Stimulated activated CD8-positive, alpha-beta memory T cell treated with anti-CD3 and anti-CD28 coated beads, Interleukin-4, amount 100 ng/mL, for 1 hour (primary cell): ENCODE measurements at places on chromosomes 12 and 14.

- no peak for DNase-seq
Measured at GRCh38 chr12:5088586-5089264, 45.0 kb downstream of the KCNA5 start.

- DNase-seq = no peak
Measured at GRCh38 chr12:10623131-10623530, 9.7 kb upstream of the MAGOHB start.

DNA sequence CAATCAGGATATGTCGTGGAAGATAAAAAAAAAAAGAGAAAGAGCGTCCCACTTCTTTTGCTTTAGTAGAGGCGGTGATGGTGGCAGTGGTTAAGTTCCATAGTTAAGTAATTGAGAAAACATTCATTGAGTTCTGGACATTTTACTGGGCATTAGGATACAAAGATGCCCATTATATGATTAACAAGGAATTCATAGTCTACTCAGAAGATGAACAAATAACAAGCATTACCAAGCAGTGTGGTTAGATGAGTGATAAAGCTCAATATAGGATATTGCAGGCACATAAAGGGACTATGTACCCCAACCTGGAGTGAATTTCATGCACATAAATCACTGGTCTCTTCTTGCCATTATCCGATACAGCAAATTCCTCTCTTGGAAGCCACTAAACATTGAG lies 53.7 kb downstream of the ALG10B start:
- DNase-seq = no peak

- DNase-seq = no peak
Measured at GRCh38 chr12:105946493-105946901, 192.3 kb downstream of the NUAK1 start.

- DNase-seq = no peak
Measured at GRCh38 chr12:94839347-94839746, 164.2 kb downstream of the NDUFA12 start.

- no peak for DNase-seq
Measured at GRCh38 chr12:28802706-28803438, 346.2 kb upstream of the FAR2 start.

- no peak for DNase-seq
Measured at GRCh38 chr14:65045709-65046108, 56.6 kb downstream of the MAX start.

GRCh38 chr12:52073531-52074381 lies 4.0 kb downstream of the ATG101 start:
- no peak for DNase-seq

GRCh38 chr12:109899783-109900751 lies at the start of gene TCHP:
TCHP (plus strand) TSS chr12:109900274; CDS start chr12:109903027, 2,753 bp downstream.
- peak; percentile 56 for DNase-seq

- DNase-seq = no peak
Measured at GRCh38 chr12:2682296-2683251, 112.2 kb upstream of the FKBP4 start.

GRCh38 chr14:96064866-96065265 lies 25.7 kb downstream of the C14orf132 start:
- DNase-seq = no peak

DNA sequence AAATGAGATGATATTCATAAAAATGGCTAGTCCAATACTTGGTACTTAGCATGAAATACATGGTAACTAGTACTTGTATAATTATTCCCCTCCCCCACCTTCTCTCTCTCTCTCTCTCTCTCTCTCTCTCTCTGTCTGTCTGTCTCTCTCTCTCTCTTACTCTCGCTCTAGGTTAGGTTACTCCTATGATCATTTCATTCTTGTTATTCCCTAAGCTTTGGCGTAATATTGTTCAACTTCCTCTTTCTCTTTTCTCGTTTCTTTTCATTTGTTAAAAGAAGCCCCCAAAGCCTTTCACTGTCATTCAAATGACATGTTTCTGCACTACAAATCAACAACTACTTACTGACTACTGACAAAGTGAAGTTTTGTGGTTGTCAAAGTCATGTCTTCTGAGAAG lies 89.8 kb downstream of the GRIP1 start:
- no peak for DNase-seq

DNA sequence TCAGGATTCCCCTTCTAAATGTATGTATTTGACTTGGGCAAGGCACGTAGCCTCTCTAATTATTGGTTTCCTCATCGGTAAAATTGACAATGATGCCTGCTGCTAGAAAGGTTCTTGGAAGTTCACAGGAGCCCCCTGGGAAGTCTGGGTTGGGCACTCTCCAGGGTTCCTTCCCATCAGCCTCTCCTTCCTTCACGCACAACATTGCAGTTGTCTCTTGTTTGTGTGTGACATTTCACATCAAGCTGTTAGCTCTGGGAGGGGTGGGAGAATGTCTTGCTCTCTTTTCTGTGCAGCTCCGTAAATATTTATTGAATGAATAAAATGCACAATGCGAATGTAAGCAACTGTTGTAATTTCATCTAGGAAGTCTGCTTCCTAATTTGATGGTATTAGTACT lies 153.2 kb upstream of the PRICKLE1 start:
- no peak for DNase-seq

DNA sequence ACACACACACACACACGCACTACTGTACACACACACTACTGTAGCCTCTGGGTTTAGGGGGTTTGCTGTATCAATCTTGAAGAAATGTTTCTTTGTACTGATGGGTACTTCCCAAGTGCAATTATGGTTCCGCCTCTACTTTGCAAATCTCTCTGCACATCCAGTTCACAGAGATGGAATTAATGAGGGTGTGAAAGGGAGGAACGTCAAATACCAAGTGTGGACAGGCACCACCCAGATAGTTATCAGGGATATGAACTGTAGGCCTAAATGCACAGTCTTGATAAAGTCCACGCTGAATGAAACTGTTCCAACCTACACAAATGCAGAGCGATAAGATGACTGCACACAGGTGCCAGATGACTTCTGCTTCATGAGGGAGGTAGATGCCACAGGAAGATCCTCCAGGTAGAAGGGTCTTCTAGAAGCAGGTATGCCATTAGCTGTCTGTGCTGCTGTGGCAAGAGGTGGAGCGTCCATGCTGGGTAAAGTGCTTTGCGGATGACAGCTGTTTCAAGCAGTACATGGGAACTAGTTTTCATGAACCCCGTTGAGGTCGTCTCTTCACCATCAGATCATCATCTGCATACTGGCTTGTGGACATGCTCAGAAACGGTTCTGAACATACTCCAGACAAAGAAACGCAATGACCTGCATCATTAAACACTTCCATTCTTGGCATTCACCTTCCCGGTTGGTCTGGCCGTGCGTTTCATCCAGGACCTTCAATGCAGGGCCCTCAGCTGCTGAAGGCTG lies 314.3 kb upstream of the RTL1 start:
- DNase-seq = no peak

GRCh38 chr12:23945249-23945648 lies 4.2 kb downstream of the SOX5 start:
- DNase-seq = no peak

DNA sequence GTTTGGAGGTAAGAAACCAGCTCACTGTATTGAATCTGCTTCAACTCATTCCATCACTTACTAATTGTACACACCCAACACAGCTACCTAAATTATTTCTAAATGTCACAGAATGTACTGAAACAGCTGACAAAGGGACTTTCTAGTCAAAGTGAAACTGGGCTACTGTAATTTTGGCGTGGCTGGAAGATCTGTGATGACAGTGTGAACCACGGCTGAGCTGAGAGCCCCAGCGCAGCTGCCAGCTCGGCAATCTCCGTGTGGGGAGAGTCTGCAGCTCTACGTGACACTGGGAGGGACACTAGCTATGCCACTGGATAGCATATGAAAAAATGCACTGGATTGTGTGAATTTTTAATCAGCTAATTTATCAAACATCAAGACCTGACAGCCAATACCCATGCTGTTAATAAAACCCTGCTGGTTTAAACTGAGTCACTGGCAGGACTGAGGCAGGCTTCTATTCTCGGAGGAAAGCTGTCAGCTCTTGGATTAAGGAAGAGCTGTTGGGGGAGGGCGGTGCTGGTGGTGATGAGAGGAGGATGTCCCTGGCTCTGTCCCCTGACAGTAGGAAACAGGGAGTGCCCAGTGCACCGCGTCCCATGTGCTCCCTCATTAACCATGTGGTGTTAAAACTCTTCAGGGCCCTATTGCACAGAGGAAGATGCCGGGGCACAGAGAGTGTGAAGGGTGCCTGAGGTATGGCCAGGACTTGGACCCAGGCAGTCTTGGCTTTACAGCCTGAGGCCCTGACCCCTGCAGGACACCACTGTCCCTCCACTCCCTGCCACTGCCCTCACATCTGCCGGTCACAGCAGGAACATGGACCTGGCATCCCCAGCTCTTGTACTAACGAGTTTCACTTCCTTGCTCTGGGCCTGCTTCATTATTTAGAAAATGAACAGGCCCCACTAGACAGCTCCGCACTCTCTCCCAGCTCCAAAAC lies 13.3 kb downstream of the SLC15A4 start:
- DNase-seq = no peak

- no peak for DNase-seq
Measured at GRCh38 chr12:84058136-84058535, 854.5 kb downstream of the SLC6A15 start.

- DNase-seq = no peak
Measured at GRCh38 chr12:65911321-65911720, 87.0 kb downstream of the HMGA2 start.
